Hair follicular keratinocyte (primary cell): ENCODE measurements at places on chromosomes 2 and 18. TPM values are rescaled to one million over a fixed set of nuclear protein-coding genes. Genes with fewer than 3 reads are reported as not detected.

PROC gene
- total RNA-seq, result 0.16 and 0.19 TPM in 2 replicates

TSPYL6 gene
- not detected in 2 replicates for total RNA-seq

NIFK gene
- total RNA-seq, result 51.3 and 64.2 TPM in 2 replicates

IL1F10 gene
- total RNA-seq, result 0.08 and 1.3 TPM in 2 replicates

UBR3 gene
- total RNA-seq, result 7.7 and 8.7 TPM in 2 replicates

HTR2B gene
- not detected in 2 replicates for total RNA-seq

VIT gene
- total RNA-seq, result 0.27 TPM in 1 of 2 replicates, not detected in the other

PPP1R1C gene
- total RNA-seq, result 8.6 and 15.3 TPM in 2 replicates

NTSR2 gene
- not detected in 2 replicates for total RNA-seq

COBLL1 gene
- total RNA-seq, result 14.0 and 16.5 TPM in 2 replicates

ACTR2 gene
- 81.1 and 90.6 TPM in 2 replicates for total RNA-seq
